Stimulated activated CD4-positive, alpha-beta T cell treated with anti-CD3 and anti-CD28 coated beads, Interleukin-4, amount 100 ng/mL, for 1 hour (primary cell): ENCODE measurements at places on chromosomes 1 and 21.

DNA sequence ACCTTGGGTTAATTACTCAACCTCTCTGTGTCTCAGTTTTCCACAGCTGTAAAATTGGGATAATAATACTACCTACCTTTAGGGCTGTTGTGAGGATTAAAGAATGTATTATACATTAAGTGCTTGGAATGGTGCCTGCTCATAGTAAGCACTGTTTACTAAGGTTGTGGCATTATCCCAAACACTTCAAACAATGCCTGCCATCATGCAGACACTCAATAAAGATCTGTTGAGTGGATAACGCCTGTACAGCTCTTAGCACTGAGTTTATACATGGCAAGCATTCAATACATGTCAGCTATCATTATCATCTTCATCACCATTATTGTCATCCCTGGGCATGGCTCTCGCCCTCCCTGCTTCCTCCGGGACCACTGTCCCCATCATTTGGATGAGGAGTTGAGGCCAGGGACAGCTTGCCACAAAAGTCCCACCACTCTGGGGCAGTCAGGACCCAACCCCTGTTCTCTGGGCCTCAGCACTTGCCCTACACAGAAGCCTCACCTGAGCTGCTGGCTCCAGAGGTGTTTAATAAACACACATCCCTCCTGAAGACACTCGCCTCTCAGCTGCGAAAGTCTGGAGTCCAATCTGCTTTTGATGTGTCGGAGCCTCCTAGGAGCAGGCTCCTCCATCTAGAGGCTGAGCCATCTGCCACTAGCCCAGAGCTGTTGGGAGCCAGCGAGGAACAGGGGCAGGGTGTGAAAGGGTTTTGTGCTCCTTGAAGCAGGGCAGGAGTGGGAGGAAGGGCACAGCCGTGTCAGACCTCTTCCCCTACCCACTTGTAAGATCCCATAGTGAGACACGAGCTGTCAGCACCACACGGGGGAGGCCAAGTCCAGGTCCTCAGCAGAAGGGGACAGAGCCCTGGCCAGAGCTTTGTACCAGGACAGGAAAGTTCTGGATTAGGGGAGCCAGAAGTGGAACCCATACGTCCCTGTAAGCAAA lies 80.9 kb upstream of the ZC3H12A start:
- no peak for DNase-seq

GRCh38 chr1:206507284-206508129 lies at the start of gene RASSF5:
RASSF5 (plus strand) TSS chr1:206507531; CDS start chr1:206507603, 72 bp downstream.
- DNase-seq, result peak; percentile 83

DNA sequence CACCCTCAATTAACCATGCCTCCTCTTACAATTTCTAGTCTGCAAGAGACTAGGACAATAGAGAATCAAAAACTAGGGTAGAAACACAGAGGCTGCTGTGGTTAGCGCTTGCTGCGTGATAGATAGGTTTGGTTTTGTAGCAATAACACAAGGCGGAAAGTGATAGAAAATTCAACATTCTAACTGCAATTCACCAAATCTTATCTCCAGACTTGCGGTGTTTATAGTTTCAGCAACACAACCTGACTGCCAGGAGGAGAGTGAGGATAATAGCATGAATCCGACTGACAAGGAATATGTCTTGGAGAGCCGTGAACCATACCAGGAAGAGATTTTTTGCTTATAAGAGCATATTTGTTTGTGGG lies 30.7 kb upstream of the IFNAR2 start:
- DNase-seq, result no peak

- no peak for DNase-seq
Observed at GRCh38 chr1:210935905-210936304, 198.0 kb downstream of the KCNH1 start.

DNA sequence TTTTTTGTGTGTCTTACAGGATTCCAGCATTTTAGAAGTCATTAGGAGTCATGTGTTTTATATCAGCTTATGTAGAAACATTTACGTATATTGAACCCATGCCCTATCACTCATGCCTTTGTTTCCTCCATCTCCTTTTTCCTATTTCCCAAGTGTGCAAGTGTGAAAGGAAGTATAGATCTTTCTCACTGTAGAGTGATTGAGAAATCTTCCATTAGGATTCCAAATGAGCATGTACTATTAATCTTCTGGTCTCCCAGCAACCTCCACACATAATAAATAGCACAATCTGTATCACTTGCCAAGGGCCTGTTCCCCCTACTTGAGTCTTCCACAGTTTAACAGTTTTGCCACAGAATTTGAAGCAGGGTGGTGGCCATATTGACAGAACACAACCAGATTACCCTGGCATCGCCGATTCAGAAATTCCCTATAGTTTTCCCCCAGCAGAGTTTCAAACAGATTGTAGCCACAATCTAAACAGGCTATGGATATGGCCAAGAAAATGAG lies 1052.8 kb downstream of the TTLL7 start:
- no peak for DNase-seq

- no peak for DNase-seq
Observed at GRCh38 chr1:221696718-221697461, 45.0 kb downstream of the DUSP10 start.

- no peak for DNase-seq
Observed at GRCh38 chr1:48649880-48650279, 126.8 kb downstream of the BEND5 start.

DNA sequence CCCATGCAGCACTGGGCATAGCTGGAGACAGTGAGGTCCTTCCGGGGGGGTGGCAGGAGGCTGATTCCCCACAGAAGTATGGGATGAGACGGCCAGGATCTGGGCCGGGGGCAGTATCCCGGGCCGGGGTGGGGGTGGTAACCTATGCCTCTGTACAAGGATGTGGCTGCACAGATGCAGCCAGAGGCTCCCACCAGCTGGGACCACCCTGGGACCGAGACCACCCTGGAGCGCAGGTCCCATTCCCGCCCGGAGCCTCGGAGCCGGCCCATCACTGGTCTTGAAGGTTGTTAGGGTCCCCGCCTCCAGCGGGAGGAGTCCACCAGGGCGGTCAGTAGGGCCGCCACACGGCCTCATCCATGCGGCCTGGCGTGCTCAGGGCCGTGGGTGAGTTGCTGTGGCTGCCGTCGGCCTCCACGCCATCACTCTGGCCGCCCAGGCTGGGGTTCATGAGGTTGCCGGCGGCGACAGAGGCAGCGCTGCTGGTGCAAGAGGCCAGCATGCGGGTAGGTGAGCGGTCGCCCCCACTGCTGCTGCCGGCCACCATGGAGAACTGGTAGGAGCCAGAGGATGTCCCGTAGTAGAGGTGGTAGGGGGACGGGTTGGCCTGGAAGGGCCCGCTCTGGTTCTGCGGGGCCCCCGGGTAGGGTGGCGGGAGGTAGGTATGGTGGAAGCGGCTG lies 28.1 kb downstream of the RUNX3 start:
- no peak for DNase-seq

DNA sequence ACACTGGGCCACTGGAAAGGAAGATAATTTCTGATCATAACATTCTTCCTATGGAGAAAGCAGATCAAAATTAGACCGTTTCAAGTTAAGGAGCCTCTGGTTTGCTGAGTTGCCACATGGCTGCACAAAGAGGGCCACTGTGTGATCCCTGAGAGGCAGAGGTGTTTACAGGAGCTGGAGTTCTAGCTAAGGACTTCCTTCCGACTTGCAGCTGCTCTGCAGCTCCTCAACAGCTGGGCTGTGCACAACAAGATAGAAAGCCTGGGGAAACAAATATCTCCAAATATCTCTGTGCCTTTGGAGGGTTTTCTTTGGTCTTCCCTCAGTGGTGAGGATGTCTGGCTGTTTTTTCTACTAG lies 26.8 kb downstream of the GADD45A start:
- no peak for DNase-seq

GRCh38 chr1:157515709-157516108 lies 36.6 kb downstream of the FCRL5 start:
- DNase-seq, result no peak

DNA sequence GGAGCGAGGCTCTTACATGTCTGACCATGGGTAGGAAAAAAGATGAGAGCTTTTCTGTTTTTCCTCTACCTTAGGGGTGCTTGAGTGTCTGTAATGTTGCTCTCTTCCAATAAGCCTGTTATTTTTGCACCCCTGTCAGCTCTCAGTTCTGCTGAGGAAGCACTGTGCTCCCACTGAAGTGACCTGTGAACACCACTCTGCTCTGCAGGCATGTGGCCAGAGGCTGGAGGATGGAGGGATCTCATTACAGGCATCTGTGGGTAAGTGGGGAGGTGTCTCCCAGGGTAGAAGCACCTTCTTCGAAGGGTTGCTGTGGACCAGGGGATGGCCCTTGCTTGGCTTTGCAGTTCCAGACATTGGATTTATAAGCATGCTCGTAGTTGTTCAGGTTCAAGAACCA lies 56.8 kb upstream of the RBM15 start:
- DNase-seq, result no peak

- DNase-seq, result no peak
Observed at GRCh38 chr21:32770871-32771523, 558 bp downstream of the PAXBP1 start.

GRCh38 chr1:235265900-235266299 lies 62.1 kb downstream of the ARID4B start:
- no peak for DNase-seq

DNA sequence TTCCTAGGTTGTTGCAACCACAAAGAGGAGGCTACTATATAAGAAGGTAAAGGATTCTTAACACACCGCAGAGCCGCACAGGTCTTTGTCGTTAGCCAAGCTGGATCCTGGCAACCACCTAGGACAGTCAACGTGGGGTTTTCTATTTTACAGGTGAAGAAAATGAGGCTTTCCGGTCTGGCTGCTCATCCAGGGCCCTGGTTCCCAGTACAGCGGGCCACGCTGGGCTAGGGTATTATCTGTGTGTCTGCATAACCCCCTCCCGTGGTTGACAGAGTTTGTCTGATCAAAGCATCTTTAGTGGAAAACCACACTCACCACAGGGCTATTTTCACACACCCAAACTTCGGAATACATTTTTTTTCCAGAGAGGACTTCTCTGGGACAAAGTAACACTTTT lies 39.0 kb upstream of the PDE9A start:
- DNase-seq, result peak; percentile 23

DNA sequence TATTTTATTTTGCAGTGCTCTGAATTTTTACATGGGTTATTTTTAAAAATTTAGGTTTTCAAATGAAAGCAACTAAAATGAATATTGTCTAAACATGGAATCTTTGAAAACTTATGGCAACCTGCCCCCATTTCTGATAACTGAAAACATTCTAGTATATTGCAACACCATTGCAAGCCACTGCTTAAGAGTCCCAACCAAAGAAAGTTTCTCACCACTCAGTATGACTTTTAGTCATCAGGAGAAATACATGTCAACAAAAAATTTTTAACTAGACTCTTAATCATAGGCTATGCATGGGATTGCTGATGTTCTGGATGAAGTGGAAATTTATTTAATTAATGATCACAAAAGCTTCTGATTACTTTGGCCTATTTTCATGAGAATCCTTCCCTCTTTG lies 112.1 kb downstream of the TNFSF18 start:
- DNase-seq, result no peak

DNA sequence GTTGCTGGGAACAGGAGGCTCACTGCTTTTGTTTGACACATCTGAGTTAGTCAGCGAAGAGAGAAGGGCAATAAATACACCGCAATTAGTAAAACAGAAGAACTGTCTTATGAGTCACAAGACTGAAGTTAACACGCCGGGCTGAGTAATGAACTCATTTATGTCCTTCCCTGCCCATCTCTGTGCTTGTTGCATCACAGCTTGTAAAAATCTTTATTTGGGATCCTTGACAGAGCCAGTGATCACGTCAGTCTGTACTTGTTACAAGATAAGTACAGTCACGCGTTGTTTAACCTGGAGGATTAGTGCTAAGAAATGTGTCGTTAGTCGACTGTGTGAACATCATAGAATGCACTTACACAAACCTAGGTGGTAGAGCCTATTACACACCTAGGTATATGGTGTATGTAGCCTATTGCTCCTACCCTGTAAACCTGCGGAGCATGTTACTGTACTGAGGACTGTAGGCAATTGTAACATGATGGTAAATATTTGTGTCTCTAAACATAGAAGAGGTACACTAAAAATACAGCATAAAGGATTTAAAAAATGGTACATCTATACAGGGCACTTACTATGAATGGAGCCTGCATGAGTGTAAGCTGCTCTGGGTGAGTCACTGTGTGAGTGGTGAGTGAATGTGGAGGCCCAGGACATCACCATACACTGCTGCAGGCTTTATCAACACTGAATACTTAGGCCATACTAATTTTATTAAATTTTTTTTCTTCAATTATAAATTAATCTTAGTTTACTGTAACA lies 272.2 kb downstream of the TNR start:
- no peak for DNase-seq

DNA sequence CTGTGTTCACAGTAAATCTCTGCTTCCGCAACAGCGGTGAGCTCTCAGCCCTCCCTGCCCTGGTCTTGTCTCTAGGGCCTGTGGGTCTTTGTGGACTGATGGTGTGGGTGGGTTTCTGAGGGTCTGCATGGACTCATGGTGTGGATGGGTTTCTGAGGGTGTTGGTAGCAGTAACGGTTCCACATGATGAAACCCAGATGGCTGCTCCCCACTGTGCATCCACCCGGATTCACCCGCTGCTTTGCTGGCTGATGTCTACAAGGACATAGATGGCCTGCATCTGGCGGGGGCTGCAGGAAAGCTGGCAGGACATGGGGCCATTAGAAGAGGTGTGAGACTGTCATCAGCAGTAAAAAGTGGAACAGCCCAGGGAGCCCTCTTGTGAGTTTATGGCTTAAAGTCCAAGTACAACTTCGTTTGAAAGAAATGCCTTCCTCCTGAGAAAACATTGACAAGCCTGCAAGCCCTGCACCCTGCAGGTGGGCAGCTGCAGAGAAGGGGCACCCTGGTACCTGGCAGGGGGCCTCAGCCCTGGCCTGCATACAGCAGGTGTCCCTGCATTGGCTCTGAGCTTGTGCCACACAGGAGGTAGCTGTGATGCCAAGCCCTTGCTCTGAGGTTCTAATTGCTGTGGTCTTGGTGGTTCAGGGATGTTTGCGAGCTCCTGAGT lies 156.9 kb upstream of the COL6A1 start:
- no peak for DNase-seq
